ENCODE measurements at places on chromosomes 1 and 21.

- no peak for DNase-seq
Measured at GRCh38 chr1:57638239-57638638, 214.4 kb upstream of the DAB1 start.

DNA sequence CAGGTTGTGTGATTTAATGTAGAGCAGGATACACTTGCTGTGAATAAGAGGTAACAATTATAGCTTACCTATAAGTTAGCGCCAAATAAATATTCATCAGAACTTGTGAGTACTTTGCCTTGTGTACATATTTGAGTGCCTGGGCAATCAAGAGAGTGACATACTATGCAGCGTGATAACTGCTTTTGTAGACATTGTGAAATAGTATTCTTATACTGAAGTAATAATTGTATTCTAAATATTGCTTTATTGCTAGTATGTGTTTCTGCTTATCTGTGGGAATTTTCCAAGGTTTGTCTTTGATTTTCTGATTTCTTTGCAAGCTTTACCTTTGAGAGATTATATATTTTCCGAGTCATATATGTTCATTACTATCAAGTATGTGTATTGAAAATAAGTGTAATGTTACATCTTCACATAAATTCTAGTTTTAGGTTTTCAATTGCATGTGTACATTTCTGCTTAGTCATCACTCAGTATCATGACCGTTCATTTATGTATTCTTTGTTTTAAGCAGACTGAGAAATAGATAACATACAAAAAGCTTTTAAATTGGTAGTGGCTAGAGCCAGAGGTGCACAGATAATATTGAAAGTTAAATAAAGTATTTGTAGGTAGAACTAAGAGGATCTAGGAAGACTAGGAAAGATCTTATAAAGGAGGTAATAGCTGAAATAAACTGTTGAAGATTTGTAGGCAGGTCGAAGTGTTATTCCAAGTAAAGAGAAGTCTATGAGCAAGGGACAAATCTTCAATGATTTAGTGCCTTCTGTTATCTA lies 19.5 kb downstream of the USP25 start:
- DNase-seq: no peak

GRCh38 chr1:29298246-29298645 lies 61.9 kb downstream of the PTPRU start:
- no peak for DNase-seq

DNA sequence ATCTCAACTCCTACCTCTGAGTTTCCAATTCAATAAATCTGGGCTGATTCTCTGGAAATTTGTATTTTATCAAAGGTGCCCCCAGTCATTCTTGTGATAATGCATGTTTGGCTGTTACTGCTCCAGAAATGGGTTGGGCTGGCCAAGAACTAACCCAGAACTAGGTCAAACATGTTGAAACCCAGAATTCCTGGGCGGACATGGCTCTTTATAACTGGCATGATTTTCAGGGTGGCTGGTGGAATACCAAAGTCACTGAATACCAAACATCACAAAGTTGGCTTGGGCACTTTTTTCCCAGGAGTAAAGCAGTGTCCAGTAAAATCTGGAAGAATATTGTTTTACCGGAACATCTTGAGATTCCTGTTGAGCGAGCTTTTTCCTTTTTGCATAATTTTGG lies 89.4 kb upstream of the S1PR1 start:
- DNase-seq: no peak

DNA sequence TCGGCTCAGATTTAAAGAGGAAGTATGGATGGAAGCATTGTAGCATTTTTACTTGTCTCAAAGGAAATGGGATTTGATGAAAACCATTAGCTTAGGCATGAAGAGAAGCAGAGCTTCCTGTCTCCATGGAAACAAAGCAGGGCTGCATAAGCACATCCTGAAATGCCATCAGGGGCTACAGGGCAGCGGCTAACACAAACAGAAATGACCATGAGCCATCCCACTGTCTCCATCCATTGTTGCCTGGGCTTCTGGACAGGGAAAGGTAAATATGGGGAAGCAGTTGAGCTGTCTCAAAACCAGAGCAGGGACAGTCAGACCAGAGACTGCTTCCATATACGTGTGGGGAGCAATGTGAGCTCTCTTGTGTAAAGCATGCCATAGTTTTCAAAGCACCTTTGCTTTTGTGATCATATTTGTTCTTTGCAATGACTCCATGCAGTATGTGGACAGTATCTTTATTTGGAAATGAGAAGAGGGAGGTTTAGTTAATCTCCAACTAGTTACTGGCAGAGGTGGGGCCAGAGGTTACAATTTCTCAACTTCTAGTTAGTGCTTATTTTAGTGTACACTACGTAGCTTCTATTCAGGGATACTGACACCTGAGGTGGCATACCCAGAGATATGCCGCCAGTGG lies 176.1 kb downstream of the CACNA1E start:
- DNase-seq: no peak

DNA sequence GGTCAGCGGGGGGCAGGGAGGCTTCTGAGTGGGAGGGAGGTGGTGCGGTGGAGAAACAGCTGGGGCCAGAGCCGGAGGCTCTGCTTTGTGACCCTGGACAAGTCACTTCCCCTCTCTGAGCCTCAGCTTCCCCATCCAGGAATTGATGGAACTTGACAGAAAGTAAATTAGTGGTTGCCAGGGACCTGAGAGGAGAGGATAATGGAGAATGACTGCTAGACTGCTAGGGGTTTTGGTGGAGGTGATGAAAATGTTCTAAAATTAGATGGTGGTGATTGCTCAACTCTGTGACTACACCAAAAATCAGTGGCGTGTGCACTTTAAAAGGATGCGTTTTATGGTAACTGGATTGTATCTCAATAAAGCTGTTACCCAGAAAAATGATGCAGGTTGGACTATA lies 100.9 kb downstream of the ARHGEF10L start:
- DNase-seq: no peak

DNA sequence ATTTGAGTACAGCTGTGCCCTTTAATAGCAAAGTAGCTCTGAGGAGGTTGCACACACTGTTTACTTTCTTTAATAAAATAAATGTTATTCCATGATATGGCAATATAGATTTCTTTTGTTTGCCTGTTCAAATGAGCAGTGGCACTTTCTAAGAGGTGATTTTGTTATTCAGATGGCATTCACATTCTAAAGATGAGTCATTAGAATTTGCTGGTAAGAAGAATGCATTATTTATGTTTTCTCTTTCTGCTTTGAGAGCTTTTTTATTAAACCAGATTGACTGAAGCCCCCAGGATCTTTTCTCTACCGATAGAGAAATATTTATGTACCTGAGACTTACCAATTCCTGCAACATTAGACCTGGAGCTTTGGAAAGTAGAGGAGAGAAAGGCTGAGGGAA lies 11.2 kb upstream of the LEPR start:
- no peak for DNase-seq

- no peak for DNase-seq
Measured at GRCh38 chr21:29940361-29940760, 565 bp upstream of the GRIK1 start.

DNA sequence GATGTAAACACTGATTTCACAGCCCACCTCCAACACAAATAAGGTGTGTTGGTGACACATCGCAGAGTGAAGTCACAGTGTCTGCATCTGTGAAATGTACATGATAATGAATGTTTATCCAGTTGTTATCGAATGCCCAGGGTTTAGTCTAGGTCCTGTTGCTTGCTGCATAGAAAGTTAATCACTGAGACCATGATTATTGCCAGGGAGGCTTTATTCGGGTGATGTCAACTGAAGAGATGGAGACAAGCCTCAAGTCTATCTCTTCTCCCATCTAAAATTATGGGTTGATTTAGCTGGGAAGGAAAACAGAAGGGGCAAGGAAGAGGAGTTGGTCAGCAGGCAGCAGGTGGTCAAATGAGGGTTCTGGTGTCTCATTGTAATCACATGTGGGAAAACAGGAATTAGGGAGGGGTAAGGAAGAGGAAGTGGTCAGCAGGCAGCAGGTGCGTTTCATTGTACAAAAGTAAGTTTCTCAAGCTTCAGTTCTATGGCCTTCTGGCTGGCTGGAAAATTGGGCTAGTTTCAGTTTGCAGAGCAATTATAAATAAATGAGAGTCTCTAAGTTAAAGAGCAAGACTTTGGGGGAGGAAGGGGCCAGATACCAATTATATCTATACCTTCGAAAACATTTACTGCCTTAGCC lies 146.3 kb upstream of the DNAH14 start:
- DNase-seq: no peak

DNA sequence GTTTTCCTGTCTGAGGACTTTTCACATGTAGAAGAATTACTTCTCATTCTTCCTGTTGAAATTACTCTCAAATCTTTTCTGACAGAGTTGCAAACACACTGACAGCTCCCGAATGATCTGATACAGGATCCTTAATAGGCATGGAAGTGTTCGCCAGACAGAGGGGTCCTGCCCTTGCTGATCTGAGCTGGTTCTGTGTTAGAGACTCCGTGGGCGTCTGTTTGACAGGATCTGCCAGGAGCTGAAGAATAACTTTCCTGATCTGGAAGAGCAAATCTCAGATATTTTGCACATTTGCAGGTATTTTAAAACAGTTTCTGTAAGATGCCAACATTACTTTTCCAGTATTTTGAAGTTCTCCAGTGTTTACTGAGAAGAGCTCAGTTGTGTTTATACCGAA lies 202.3 kb downstream of the DYRK1A start:
- DNase-seq: no peak

DNA sequence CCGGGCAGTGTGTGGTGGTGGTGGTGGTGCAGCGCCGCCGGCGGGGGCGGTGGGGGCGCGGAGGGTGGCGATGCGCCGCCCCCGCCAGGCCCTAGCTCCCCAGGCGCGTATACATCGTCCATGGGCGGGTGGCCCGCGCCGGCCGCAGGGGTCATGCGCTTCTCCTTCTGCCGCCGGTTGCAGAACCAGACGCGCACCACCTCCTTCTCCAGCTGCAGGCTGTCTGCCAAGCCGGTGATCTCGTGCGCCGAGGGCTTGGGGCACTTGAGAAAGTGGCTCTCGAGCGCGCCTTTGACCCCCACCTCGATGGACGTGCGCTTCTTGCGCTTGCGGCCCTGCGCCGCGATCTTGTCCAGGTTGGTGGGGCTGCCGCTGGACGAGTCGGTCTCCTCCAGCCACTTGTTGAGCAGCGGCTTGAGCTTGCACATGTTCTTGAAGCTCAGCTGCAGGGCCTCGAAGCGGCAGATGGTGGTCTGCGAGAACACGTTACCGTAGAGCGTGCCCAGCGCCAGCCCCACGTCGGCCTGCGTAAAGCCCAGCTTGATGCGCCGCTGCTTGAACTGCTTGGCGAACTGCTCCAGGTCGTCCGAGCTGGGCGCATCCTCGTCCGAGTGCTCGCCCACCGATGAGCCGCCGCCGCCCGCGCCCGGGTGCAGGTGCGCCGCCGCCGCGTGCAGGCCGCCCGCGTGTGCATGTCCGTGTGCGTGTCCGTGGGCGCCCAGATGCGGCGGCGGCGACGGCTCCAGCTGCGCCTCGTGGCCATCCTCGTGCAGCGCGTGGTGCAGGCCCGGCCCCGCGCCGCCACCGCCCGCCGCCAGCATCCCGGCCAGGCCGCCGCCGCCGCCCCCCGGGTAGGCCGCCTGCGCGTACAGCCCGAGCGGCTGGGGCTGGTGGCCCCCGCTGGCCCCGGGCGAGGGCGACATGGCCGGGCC lies 926 bp downstream of the POU3F1 start:
- no peak for DNase-seq

DNA sequence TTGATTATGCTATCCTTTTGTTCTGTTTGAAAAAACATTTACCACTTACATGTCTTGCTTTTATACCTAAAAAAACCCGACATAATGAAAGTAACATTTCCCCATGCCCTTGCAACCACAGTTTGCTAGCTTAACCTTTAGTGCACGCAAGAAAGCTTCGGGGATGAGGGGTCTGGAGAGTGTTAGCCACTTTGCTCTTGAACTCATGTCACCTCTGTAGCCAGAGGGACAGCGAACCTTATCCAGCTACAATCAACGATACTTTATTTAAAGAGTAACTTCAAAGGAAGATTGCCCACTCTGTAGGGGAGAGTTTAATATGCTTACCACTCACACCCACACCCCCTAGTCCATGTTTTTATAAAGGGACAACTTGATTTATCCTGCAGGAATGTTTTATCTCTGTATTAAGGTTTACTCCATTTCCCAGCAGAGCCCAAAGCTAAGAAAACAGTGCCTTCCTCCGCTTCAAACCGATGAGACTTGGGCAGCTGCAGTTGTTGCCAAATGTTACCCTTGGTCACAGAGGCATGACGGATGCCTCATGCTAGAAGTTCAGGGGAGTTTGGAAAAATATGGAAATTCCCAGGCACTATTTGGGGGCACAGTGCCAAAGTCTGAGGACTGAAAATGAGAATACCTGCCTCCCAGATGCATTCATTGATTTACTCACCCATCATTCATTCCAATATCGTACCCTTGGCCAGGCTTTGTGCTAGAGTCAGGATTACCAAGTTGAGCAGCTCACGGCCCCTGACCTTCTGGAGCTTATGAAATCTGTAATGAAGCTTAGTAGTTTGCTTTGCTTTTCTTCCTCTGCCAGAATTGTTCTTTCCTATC lies 61.4 kb upstream of the VCAM1 start:
- DNase-seq: no peak

GRCh38 chr21:46297338-46298271 lies 11.5 kb downstream of the YBEY start:
- no peak for DNase-seq

DNA sequence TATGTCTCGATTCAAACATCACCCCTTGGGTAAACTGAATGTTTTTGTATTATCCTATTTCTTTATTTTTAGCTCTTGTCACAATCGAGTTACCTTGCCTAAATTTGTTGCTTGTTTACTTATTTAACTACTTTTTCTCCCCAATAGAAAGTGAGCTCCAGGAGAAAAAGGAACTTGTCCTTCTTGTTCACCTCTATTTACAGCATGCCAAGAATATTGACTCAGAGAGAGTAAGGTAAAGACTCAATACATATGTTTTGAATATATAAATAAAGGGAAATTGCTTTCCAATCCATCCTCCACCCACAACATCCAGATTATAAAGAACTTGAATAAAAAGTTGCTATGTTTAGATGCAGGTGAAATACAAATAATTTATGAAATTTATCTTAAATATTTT lies 107.3 kb upstream of the PDC start:
- DNase-seq: no peak

DNA sequence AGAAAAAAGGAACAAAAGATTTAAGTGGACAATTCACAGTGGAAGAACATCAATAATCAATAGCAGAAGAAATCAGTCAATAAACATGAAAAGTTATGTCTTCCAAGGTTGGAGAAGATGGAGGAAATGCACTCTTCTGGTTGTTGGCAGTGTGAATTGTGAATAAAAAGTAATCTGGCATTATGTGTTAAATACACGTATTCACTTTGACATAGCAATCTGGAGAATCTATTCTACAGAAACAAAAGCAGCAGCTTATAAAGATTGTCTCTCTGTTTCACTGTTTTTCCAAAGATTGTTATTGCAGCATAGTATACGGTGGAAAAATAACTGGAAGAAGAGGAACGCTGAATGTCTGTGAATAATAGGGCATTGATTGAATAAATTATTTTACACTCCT lies 169.4 kb downstream of the NEK7 start:
- no peak for DNase-seq

DNA sequence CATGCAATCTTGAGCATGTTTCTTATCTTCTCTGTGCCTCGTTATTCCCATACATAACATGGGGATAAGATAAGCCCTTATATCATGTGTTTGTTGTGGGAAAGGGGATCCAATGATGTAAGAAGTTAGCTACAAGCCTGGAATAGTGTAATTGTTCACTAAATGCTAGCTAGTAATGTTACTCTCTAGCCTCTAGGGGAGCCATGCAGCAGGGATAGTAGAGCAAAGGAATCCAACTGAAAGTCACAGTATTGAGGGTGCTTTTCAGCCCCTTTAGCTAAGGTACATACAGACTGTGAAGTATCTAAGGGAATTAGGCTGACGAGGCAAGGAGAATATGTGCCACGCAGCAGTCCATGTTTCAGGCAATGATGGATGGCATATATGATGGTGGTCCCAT lies 46.9 kb downstream of the IL23R start:
- no peak for DNase-seq

- DNase-seq: no peak
Measured at GRCh38 chr1:6731905-6732304, 30.3 kb upstream of the DNAJC11 start.

Data from GM04503 (cell line).